IMR-90 (cell line): ENCODE measurements at places on chromosomes 7 and 10. TPM values are rescaled to one million over a fixed set of nuclear protein-coding genes. Genes with fewer than 3 reads are reported as not detected.

Gene EBLN1
- total RNA-seq = not detected in 2 replicates

DNA sequence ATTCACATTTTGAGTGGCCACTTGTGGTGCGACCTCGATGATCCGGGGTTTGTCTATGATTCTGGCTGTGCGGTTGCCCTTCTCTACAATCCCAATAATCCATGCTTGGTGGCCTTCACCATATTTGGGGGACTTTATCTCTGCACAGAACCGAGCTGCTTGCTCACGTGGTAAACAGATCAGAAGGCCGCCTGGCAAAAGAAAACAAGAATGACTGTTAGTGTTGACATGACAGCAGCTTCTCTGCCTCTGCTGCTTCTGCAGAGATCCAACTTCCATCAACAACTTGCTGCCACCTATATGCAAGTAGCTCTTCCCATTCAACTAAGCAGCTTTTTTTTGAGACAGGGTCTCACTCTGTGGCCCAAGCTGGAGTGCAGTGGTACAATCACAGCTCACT lies 19.3 kb upstream of the PHYH start:
- no peak for DNase-seq

GRCh38 chr10:99630991-99631390 lies 10.8 kb upstream of the SLC25A28 start:
- peak; percentile 15 for DNase-seq

GRCh38 chr7:2029211-2029905 lies 203.4 kb downstream of the MAD1L1 start:
- DNase-seq = no peak

GRCh38 chr7:23443974-23444373 lies 26.3 kb downstream of the IGF2BP3 start:
- no peak for DNase-seq

DNA sequence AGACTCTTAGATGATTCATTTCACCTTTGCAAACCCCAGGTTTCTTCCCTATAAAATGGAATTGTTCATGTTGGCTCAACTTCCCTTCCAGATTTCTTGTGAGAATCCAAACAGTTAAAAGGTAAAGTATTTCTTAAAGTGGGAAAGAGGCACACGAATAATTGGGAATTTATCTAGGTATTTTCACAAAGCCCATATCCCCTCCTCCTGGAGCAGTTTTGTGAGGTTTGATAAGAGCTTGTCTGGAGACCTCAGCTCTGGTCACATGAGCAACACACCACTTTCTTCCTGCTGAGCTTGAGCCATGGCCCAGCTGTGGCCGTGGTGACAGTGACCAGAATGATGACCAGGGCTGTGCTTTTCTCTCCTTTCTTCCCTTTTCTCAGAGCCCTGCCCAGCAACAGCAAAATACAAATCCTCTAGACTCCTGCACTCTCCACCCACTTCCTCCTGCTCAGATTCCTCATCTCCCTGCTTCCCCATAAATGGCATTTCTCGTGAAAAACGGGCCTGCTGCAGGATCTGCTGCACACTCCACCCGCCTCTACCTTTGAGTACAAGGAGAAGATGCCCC lies 87.7 kb downstream of the PIK3CG start:
- DNase-seq = no peak

Gene SH2D4B
- not detected in 2 replicates for total RNA-seq

GRCh38 chr7:158651968-158652565 lies 52.5 kb downstream of the NCAPG2 start:
- DNase-seq = no peak

DNA sequence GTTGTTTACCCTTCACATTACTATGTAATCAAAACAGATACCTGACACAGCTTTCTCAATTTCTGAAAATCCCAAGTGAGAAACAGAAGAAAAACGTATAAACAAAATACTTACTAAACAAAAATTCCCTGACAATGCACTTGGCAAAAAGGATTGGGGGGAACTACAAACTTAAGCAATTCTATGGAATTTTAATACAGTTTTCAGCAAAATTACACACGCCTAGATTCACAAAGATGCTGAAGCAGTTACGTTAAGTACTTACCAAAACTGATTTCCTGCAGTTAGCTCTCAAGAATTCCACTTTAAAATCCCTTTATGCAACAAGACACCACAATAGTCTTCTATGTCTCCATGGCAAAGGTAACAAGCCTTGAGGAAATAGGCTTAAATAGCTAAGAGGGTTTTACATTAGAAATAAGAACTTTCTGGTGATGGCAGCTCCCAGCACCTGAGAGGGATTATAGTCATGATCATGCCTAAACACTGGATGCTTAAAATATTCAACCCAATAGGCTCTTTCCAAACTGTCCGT lies 10.8 kb downstream of the TOMM7 start:
- peak; percentile 40 for DNase-seq

DNA sequence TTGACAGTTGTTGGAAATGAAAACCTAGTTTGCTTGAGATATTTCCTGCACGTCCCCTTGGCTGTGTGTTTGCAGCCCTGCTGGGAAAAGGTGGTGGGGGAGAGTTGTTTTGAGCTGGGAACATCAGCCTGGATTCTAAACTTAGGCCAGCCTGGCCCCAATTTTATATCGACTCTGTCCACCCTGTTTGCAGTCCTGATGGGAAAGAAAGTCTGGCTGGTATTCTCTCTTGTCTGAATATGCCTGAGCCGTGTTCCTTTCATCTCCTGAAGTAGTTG lies 178.7 kb downstream of the CCDC3 start:
- no peak for DNase-seq

GRCh38 chr10:46992803-46993561 lies 81.8 kb downstream of the PTPN20 start:
- peak; percentile 50 for DNase-seq

Gene SFMBT2
- 1.1 and 1.3 TPM in 2 replicates for total RNA-seq

DNA sequence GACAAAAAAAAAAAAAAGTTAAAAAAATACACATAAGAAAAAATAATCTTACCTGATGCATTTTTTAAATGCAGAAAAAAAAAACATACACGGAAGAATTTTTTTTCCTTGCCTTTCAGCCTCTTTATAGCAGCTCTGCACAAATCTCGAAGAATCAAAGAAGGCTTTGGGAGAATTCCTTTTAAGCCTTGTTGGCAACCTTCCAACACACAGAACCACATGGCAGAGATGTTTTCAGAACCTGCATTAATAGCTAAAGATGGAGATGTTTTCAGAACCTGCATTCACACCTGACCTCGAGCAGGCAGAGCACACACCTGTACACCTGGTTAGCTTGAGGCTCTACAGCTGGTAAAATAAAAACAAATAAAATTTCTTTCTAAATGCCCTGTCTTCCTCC lies 65.6 kb downstream of the DOCK4 start:
- no peak for DNase-seq

DNA sequence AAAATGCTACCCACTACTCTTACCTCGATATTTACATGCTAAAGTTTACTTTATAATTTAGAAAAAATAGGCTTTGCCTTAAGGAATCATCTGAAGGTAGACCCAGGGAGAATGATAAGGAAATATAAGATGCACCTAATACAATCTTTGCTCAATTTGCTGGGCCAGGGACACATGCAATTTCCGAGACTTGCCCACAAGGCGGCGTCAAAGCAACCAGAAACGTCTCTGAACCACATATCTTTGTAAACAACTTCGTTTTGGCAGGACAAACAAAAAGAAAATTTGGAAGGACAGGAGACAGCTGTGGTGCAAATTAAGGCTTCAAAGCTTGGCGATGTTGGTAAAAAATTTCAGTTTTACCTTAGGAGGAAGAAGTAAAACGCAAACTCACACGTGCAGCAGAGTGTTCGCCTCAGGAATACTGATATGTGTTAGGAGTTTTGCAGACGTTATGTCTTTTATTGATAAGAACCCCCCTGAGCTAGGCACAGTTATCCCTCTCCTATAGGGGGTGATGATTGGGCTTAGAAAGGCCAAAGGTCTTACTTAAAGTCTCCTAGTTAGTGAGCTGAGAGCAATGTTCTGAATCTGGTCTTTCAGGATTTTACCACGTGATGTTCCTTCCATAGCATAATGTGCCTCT lies 134.3 kb downstream of the PRKCQ start:
- DNase-seq = peak; percentile 28

GRCh38 chr7:462173-463103 lies 57.2 kb downstream of the PDGFA start:
- no peak for DNase-seq

Gene GPR26
- total RNA-seq = not detected in 2 replicates

DNA sequence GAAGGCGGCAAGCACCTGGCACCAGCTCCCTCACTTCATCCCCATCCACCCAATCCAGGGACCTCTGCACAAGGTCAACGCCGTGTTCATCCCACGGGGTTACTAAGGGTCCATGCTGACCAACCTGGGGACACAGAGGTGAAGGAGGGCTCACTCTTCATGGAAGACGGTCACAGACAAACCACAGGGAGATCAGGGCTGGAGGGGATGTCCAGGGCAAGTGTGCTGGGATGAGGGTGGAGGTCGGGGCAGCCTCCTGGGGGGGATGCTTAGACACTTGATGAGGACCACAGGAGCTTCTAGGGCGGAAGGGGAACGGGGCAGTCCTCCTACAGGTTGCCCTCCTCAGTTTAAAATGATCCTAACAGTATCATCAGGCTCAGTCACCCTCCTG lies 46.7 kb downstream of the FAM53B start:
- DNase-seq = no peak

GRCh38 chr10:6542999-6543430 lies 37.1 kb downstream of the PRKCQ start:
- DNase-seq = no peak

- DNase-seq = no peak
Observed at GRCh38 chr10:121764233-121764942, 163.4 kb downstream of the ATE1 start.

- peak; percentile 14 for DNase-seq
Observed at GRCh38 chr10:13990392-13990805, 340.3 kb downstream of the FRMD4A start.

Gene TRPV6
- not detected in 2 replicates for total RNA-seq

- DNase-seq = no peak
Observed at GRCh38 chr7:121244120-121244870, 84.5 kb upstream of the WNT16 start.

- DNase-seq = no peak
Observed at GRCh38 chr7:463362-463781, 56.3 kb downstream of the PDGFA start.

GRCh38 chr10:117204316-117204715 lies 7.0 kb downstream of the KCNK18 start:
- no peak for DNase-seq

- no peak for DNase-seq
Observed at GRCh38 chr10:122663516-122664130, 36.0 kb downstream of the C10orf120 start.

DNA sequence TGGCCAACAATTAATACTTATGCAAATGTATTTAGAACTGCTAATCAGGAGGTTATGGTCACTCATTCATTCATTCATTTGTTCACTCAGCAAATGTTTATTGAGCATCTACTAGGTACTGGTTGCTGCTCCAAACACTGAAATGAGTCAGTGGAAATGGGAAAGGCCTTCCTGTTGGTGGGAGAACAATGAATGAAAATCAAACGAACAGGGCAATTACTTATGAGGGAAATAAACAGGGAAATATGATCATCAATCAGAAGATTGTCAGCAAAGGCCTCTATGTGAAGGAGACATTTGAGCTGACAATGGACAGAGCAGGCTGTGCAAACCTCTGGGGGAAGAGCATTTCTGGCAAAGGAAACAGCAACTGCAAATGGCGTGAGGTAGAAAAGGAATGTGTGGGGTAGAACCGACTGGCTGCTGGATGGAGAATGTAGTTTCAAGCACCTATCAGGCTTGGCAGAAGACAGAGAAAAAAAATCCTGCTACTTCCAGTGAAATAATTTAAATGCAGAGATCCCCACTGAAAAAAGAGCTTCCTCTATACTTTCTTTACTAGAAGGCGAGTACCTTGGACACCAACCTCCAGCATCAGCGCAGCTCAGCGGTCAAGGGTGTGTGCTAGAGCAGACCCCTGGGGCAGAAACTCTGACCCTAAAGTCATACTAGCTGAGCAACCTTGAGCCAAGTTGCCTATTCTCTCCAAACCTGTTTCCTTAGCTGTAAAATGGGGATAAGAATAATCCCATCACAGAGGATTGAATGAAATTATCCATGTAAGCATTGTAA lies 108.8 kb upstream of the EEPD1 start:
- DNase-seq = no peak

DNA sequence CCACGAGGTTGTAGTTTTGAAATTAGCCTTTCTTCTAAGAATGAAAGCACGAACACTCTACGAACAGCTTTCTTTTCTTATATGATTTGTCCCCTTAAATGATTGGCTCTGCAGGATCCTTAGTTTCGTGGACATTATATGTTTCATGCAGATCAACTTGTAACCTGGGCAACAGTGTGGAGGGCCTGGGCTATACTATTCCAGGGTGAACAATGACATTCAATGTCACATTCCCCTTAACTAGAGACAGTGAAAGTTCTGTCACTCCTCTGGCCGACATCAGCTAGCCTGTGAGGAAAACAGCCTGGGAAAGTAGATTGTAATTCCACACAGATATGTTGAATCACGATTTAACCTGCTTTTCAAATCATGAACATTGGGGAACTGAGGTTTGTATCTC lies 23.4 kb downstream of the TAS2R16 start:
- no peak for DNase-seq

Gene KNDC1
- total RNA-seq = 0.18 and 0.56 TPM in 2 replicates

DNA sequence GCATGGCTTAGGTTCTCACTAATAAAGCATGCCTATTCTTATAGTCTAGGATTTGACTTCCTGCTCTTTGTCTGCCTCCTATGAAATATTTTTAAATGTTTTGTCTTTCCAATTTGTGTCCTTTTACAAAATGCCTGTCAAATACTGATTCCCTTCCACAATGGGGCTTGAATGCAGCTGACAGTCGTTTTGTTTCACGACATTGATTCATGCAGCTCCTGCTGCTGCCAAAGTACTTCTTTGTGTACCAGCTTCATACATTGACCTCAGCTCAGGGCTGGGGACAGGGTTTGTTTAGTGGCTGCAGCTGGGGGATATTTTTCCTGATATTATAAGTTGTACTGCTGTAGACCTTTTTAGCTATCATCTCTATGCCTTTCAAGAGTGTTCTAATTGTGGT lies 371.9 kb upstream of the CHRM2 start:
- no peak for DNase-seq

Gene H2BK1
- total RNA-seq = not detected in 2 replicates

DNA sequence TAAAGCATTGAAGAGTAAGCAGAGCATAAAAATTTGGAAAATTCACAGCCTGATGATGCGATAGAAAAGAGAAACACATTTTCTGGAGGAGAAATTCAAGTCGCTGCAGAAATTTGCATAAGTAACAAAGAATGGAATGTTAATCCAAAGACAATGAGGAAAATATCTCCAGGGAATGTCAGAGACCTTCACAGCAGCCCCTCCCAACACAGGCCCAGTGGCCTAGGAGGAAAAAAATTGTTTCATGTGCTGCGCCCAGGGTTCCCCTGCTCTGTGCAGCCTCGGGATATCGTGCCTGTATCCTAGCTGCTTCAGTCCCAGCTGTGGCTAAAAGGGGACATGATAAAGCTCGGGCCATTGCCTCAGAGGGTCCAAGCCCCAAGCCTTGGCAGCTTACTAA lies 206.8 kb downstream of the TPK1 start:
- no peak for DNase-seq

DNA sequence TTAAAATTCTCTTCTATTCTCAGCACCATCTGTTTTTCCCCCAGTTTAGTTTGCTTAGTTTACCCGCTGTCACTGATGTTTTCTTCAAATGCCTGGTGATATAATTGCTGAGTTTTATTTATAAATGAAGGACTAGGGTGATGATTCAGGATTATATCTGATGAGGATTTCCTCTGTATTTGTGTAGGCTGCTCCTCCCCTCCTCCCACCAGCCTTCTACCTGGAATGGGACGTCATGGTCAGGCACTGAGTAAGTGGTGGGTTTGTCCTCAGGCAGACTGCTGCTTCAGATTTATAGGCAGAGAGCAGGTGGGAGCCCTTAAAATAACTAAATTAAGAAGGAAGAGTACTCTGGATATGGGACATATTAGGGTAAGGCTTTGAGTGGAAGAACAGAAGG lies 35.8 kb downstream of the PALS2 start:
- DNase-seq = no peak

GRCh38 chr7:134458341-134458805 lies 527 bp downstream of the AKR1B1 start:
- DNase-seq = peak; percentile 34
